ENCODE measurements at places on chromosomes 13 and 19.

DNA sequence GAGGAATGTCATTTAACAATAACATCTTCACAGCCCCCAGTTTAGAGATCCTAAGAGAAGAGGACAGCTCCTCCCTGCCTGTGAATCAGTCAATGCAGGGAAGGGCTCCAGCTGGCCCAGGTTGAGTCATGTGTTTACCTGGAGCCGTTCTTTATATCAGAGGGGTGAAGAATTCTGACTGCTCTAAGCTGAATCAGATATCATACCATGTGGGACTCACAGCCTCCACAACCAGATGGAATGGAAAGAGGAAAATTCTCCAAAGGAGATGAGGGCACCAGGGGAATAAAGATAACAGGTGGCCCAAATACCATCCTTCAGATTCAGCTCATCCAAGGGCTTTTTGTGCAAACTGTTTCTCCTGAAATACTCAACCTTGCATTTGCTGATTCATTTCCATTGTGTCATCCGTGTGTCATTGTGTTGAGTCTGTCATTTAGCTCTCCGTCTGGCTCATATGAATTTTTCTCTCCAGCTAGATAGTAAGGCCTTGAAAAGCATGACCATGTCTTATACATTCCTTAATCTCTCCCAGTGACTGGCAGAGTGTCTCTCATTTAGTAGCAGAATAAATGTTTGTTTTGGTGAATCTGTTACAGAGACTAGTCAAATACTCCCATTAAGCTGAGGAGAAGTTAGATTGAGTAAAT is 217.9 kb downstream of the RFC3 start:
- DNase-seq = no peak

GRCh38 chr13:51794964-51795363 is 9.0 kb downstream of the DHRS12 start:
- DNase-seq = no peak

DNA sequence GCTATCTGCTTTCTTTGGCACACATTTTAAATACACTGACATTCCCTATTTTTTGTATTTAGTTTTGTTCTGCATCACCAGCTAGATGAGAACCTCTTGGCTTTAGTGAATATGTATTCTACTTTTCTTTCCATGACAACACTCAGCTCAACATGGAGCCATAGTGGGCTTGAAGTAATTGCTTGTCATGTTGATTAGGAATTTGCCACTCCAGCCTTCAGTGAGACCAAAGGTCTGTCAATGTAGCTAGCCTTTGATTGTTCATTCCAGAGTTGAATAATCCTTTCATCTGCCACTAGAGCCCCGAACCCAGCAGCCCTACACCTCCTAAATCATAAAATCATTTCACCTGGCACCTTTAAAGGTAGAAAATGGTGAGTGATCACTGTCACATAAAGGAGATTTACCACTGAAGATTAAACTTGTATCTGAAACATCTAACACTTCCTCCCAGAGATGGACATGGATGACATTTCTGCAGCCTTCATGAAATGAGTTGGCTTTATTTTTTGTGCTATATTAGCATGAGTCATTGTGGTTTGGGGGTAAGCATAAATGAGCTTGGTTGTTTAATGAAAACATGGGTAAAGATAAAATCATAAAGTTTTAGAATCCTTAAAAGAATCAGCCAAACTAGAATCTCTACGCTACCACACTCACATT is 29.2 kb upstream of the GARRE1 start:
- DNase-seq = no peak

DNA sequence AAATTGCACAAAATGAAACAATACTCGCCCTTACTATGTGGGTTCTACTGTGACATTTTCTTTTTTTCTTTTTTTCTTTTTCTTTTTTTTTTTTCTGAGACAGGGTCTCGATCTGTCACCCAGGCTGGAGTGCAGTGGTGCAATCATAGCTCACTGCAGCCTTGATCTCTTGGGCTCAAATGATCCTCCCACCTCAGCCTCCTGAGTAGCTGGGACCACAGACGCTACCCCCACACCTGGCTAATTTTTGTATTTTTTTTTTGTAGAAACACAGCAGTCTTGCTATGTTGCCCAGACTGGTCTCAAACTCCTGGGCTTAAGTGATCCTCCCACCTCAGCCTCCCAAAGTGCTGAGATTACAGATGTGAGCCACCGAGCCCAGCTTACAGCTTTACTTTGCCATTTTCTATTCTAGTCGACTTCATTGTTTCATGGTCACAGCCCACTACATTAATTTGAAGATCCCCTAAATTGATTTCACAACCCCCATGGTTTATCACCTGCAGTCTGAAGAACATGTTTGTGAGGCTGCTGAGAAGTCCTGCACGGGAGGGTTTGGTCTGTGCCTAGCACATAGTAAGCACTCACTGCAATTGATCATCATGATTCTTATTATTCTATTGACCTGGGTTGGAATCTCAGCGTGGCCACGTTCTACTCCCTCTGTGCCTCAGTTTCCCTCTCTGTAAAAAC is 3.8 kb downstream of the BCL3 start:
- no peak for DNase-seq

DNA sequence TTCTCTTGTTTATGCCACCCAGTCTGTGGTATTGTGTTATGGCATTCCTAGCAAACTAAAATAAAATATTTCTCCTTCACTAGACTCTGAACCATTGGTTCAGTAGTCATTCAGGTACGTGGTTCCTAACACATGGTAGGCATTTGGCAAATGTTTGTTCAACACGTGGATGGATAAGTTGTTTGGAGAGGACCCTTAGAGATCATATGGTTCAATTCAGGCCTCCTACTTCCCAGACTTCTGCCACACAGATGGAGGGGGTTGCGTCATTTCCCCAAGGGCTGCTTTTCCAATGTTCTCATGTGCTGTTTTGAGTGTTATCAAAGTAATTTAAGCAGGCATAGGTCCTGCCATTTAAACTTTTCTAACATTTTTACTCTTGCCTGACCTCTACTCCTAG is 6.7 kb downstream of the CXCL17 start:
- no peak for DNase-seq

GRCh38 chr13:38993381-38993780 is 2.8 kb upstream of the STOML3 start:
- DNase-seq = no peak

GRCh38 chr13:48600374-48601364 is 53.1 kb upstream of the CYSLTR2 start:
- DNase-seq = peak; percentile 70

- DNase-seq = no peak
These were observed 10.6 kb upstream of the ZNF358 start for GRCh38 chr19:7505288-7505681.

GRCh38 chr13:50124536-50125303 is 109.5 kb downstream of the KCNRG start:
- DNase-seq = no peak

DNA sequence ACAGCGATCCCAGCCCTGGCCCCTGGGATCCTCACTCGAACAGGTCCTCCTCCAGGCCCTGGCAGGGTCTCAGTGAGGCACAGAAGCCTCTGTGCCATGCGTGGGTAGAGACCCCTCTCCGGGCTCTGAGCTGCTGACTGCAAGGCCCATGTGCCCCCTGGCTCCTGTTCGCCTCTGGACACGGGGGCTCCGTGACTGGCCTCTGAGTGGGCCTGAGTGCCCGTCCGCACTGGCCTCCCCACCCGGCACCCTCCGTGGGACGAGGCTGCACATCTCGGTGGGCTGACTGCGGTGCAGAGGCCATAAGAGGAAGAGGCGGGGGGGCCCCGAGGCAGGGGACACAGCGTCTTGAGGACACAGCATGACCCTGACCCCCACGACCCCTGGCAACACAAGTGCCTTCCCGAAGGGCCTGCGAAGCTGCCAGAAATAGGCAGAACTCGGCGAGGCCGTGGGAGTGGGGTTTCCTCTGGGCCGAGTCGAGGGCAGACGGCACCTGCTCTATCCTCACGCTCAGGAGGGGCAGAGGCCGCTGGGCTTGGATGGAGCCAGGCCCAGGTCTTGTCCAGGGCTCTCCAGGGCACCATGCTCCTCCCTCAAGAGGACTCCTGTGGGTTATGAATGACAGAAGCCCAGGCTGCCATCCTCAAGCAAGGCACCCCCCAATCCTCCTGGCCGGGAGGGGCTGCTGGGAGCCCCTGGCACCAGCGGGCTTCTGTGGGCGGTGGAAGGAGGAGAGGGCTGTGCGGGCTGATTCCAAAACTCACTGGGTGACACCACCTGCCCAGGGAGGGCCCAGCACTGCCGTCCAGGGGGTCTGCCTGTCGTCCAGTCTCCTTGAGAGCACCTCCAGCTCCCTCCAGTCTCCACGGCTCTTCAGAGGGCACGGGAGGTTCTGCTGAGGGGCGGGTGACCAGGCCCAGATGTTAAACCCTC is 52.6 kb downstream of the RASA3 start:
- no peak for DNase-seq

DNA sequence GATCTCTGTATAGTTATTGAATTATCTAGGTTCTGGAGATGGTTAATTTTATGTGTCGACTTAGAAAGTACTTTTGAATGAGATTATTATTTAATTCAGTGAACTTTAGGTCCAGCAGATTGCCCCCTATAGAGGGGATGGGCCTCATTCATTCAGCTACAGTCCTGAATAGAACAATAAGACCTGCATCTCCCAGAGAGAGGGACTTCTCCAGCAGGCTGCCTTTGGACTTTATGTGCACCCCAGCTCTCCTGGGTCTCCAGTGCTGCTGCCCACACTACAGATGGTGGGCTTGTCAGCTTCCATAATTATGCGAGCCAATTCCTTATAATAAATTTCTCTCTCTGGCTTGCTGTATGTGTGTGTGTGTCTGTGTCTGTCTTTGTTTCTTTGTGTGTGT is 39.3 kb upstream of the KL start:
- DNase-seq = no peak

- DNase-seq = no peak
These were observed 487.1 kb downstream of the SLITRK6 start for GRCh38 chr13:85312071-85312470.

Data from tongue (tissue), 3 donors.